ENCODE measurements at places on chromosomes 1 and 21. TPM values are rescaled to one million over a fixed set of nuclear protein-coding genes. Genes with fewer than 3 reads are reported as not detected.

The KANK4 gene
- 0.42 TPM for total RNA-seq

- peaks cover 32% of the 10 kb centered on the region for H3K4me1 ChIP-seq
- no peaks in the 10 kb centered on the region for H3K27me3 ChIP-seq
- H3K27ac ChIP-seq: peak overlapping the region; percentile 14
- H3K36me3 ChIP-seq: no peaks in the 10 kb centered on the region
These were observed 30.3 kb upstream of the CBR3 start for GRCh38 chr21:36104317-36105300.

DNA sequence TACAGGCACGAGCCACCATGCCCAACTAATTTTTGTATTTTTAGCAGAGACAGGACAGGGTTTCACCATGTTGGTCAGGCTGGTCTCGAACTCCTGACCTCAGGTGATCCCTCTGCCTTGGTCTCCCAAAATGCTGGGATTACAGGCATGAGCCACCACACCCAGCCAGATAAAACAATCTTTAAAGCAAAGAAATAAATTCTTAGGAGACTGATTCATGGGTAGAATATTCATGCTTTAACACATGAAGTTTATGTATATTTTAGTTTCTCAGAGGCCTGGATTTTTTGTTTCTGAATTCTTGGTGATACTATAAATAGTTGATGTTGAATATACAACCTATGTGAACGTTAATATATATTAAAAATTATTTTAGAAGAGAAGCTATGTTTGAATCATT is 127.4 kb upstream of the KIAA1614 start:
- no peaks in the 10 kb centered on the region for H3K27me3 ChIP-seq
- H3K4me3 ChIP-seq: no peak overlapping the region
- H3K36me3 ChIP-seq: peaks cover 5% of the 10 kb centered on the region

- no peaks in the 10 kb centered on the region for H3K27me3 ChIP-seq
- no peak overlapping the region for H3K27ac ChIP-seq
- no peak overlapping the region for H3K4me3 ChIP-seq
- H3K36me3 ChIP-seq: peaks cover 34% of the 10 kb centered on the region
- H3K4me1 ChIP-seq: no peaks in the 10 kb centered on the region
These were observed 33.2 kb downstream of the OTUD7B start for GRCh38 chr1:149977345-149977744.

- H3K36me3 ChIP-seq: no peaks in the 10 kb centered on the region
- H3K4me3 ChIP-seq: no peak overlapping the region
- no peak for DNase-seq
- H3K4me1 ChIP-seq: no peaks in the 10 kb centered on the region
- no peaks in the 10 kb centered on the region for H3K27me3 ChIP-seq
- no peak overlapping the region for H3K27ac ChIP-seq
These were observed 52.7 kb downstream of the DIRAS3 start for GRCh38 chr1:67997746-67998145.

DNA sequence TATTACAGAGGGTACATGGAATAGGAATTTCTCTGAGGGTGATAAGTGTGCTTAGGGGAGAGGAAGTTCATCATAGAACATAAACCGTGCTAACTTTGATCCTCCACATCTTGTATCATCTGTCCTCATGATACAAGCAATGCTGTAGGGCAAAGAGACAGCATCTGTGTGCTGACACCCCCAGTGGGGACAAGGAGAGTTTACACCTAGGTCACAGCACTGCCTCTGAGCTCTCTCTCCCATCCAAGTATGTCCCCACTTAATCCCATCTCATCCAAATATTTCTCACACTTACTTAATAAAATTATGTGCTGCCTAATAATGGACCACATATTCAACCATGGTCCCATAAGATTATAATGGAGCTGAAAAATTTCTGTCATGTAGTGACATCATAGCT is 4.3 kb upstream of the TEDDM1 start:
- no peak overlapping the region for H3K27ac ChIP-seq
- H3K4me3 ChIP-seq: no peak overlapping the region
- H3K27me3 ChIP-seq: peaks cover 8% of the 10 kb centered on the region
- no peak for DNase-seq
- H3K4me1 ChIP-seq: no peaks in the 10 kb centered on the region

- no peaks in the 10 kb centered on the region for H3K27me3 ChIP-seq
- no peak overlapping the region for H3K4me3 ChIP-seq
- H3K4me1 ChIP-seq: no peaks in the 10 kb centered on the region
- no peak for DNase-seq
These were observed 37.4 kb downstream of the TMCO4 start for GRCh38 chr1:19762175-19762779.

GRCh38 chr1:193705554-193705981 is 519.2 kb upstream of the B3GALT2 start:
- H3K27me3 ChIP-seq: no peaks in the 10 kb centered on the region
- no peak for DNase-seq
- H3K4me3 ChIP-seq: no peak overlapping the region
- no peaks in the 10 kb centered on the region for H3K36me3 ChIP-seq

GRCh38 chr1:233113009-233113879 is 162.8 kb downstream of the NTPCR start:
- peak overlapping the region; percentile 78 for H3K27ac ChIP-seq
- H3K27me3 ChIP-seq: no peaks in the 10 kb centered on the region

DNA sequence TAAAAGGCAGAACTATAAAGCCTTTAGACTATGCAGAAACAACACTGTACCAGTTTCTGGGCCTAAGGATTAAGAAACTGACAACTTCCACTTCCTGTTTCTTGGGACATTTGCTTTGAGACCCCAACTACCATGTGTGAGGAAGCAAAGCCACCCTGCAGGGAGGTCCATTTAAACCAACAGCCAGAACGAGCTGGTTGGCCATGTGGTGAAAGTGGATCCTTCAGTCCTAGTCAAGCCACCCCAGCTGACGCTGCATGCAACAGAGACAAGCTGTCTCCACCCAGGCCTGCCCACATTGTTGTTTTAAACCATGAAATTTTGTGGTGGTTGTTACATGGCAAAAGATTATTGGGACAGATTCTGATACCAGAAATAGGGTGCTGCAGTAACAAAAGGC is 31.8 kb upstream of the SLFNL1 start:
- H3K4me1 ChIP-seq: no peaks in the 10 kb centered on the region
- no peak for DNase-seq
- no peak overlapping the region for H3K27ac ChIP-seq
- H3K36me3 ChIP-seq: peaks cover 4% of the 10 kb centered on the region
- no peak overlapping the region for H3K4me3 ChIP-seq

GRCh38 chr1:32127409-32128198 is 19.7 kb downstream of the KPNA6 start:
- no peaks in the 10 kb centered on the region for H3K36me3 ChIP-seq
- H3K4me1 ChIP-seq: peaks cover 11% of the 10 kb centered on the region
- H3K4me3 ChIP-seq: no peak overlapping the region
- no peak overlapping the region for H3K27ac ChIP-seq

- DNase-seq: no peak
- peaks cover 32% of the 10 kb centered on the region for H3K4me1 ChIP-seq
These were observed 239.8 kb upstream of the C1orf105 start for GRCh38 chr1:172180501-172181285.

- peak; percentile 81 for DNase-seq
- H3K27me3 ChIP-seq: no peaks in the 10 kb centered on the region
- H3K4me3 ChIP-seq: peak overlapping the region; percentile 17
These were observed 7.4 kb downstream of the SOX13 start for GRCh38 chr1:204080163-204080903.

- H3K27me3 ChIP-seq: no peaks in the 10 kb centered on the region
- no peaks in the 10 kb centered on the region for H3K36me3 ChIP-seq
- H3K4me3 ChIP-seq: no peak overlapping the region
These were observed 104.4 kb downstream of the GALNT2 start for GRCh38 chr1:230171356-230172015.

- H3K4me3 ChIP-seq: no peak overlapping the region
- no peaks in the 10 kb centered on the region for H3K4me1 ChIP-seq
- no peaks in the 10 kb centered on the region for H3K27me3 ChIP-seq
- DNase-seq: no peak
These were observed 38.0 kb upstream of the KCTD3 start for GRCh38 chr1:215529111-215529510.

DNA sequence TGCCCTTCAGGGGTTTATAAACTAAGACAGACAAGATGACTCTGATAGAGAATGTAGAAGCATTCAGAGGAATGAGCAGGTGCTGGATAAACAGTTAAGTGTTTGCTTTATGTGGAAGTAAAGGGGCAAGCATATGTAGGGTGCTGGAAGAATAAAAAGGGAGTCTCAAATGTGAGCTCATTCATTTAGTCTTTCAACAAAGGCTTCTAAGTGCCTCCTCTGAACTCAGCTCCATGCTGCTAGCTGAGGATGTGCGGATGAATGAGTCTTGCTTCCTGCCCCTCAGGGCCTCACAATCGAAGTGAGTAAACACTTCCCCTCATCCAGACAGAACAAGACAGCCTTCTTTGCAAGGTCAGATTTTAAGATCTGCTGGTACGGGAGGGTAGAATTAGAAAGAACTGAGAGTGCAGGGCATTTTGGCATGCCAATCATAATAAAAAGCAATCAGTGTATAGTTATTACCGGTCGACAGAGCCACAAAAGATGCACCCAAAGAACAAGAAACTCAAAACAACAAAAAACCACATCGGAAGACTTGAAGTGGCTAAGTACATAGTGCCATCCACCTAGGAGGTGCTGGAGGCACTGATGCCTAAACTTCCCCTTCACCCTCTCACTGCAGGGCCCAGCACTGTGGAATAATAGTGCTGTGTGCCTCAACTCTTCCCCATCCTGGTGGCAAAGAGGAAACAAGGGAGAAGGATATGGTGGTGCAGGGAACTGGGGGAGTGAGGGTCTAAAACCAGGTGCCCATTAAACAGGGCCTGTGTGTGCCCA is 69.8 kb downstream of the TNR start:
- no peaks in the 10 kb centered on the region for H3K4me1 ChIP-seq
- no peak overlapping the region for H3K4me3 ChIP-seq
- no peak overlapping the region for H3K27ac ChIP-seq
- no peak for DNase-seq

All from suprapubic skin (tissue), 4 donors.